ENCODE measurements at places on chromosomes 3 and 15. TPM values are rescaled to one million over a fixed set of nuclear protein-coding genes. Genes with fewer than 3 reads are reported as not detected.

Gene DNAH12
- 0.71 TPM for total RNA-seq

Gene CASR
- 0.05 TPM for total RNA-seq

Gene HYAL3
- total RNA-seq, result 3.9 TPM

Gene SPTBN5
- 7.1 TPM for total RNA-seq

Data from camera-type eye (tissue), 1 donor.